ENCODE measurements at places on chromosomes 2 and 18.

DNA sequence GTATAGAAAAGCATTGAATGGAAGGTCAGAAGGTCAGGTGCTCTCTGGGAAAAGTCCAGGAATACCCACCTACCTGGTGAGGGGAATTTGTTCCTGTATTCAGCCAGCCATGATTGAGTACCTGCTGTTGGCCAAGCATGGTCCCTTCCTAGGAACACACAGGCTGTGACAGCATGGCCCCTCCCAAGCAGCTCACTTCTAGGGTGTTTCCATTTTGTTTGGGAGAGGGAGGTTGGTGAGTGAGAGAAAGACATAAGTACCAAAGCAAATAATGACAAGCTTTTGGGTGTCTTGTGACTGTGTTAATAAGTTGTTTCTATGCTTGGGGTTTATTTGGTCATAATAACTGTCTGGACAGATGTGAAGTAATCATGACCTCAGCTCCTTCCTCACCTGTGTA is 46.3 kb downstream of the CABLES1 start:
- DNase-seq, result no peak

DNA sequence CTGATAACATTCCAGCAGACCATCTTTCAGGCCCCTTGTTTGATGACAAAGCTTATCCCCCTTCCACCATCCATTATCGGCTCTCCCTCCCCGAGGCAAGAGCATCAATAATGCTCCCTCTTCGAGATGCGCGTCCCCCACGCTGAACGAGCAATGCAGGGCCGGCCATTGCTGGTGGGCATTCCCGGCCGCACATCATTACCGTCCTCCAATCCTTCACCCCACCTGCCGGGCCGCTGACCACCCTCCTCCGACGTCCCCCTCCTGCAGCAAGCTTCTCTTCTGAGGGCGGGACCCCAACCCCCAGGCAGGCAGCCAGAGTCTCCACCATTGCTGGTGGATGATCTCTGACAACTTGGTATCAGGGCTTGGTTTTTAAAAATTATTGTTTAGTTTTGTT is 208.6 kb downstream of the SMAD2 start:
- DNase-seq, result no peak

DNA sequence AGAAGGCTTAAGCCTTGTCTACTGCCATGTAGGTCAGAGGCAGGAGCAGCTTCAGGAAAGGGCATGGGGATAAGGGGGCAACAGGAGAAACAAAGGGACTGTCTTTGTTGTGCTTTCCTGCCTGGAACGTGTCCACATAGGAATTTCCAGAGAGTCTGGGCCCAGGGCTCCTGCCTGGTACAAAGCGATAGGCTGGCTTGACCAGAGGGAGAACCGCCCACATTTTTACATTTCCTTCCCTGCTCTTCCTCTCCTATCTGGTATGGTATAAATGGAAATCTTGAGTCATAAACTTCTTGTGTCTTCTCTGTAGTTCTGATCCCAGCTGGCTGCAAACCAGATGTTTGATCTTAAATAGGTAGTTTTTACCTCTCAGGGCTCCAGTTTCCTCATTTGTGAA is 414.8 kb downstream of the HRH4 start:
- no peak for DNase-seq

DNA sequence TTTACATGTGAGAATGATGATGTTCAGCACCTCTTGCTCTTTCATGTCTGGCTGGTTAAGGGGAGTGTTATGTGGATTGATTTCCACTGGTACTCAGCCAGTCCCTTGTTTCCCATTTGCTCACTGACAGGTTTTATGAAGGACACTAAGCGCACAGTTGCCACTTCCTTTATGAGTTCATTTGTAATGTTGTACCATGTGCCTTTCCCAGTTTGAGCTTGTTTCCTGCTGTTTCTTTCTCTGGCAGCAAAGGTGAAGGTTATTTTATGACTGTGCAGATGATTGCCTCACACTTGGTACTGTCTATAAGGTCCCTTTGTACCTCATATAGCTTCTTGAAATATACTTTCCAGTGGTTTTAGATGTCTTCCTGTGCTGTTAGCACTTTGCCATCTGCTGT is 1700.5 kb upstream of the TMEFF2 start:
- DNase-seq, result no peak

- DNase-seq, result no peak
These were observed 10.2 kb downstream of the RSAD2 start for GRCh38 chr2:6887751-6888192.

GRCh38 chr18:58196881-58197872 is 153.2 kb downstream of the NEDD4L start:
- no peak for DNase-seq

- no peak for DNase-seq
These were observed 69.3 kb downstream of the NRP2 start for GRCh38 chr2:205751569-205752031.

GRCh38 chr2:124316133-124316532 is 291.0 kb downstream of the CNTNAP5 start:
- DNase-seq, result no peak

DNA sequence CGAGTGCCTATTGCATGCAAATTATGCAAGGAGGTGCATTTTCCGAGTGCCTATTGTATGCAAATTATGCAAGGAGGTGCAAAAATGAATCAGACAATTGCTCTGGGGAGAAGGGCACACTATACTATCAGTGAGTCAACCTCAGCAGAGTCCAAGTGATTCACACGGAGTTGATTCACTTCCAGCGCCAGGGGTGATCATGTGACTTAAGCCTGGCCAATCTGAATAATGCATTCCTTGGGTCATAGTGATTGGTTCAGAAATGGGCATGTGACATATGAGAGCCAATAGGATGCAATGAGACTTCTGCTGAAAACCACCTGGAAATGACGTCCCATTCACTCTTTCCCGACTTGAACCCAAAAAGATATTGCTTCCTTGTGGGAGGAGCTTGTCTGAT is 152.2 kb downstream of the DAW1 start:
- DNase-seq, result no peak

GRCh38 chr2:212721026-212721451 is 182.4 kb upstream of the ERBB4 start:
- DNase-seq, result no peak

DNA sequence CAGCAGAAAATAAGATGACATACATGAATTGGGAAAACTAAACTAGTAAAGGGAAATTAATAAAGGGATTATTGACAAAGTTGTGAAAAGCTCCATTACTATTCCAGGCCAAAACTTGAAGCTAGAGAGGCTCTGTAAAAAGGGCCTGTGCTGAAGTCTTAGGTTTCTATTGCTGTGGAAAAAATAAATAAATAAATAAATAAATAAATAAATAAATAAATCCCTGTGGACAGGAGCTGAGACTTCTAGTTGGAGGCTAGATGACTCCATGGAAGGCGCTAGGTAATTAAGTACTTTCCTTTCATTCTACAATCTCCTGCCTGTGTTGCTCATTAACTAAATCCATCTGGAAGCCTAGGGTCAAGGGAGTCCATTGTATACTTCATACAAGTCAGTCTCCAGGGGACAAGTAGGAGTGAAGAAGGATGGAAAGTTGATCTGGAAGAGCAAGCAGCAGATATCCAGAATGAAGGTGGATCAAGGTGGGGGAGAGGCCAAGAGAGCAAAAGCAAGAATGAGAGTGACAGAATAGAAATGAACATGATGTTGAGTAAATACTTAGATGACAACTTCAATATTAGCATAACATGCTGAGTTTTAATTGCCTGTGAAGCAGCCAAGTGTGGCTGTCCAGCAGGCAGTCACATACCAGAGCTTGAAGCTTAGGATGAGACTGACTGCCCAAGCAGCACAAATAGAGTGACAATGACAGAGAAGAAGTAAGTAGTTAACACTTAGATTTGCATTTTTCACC is 26.2 kb upstream of the CCNT2 start:
- no peak for DNase-seq

GRCh38 chr2:24021122-24021998 is 11.5 kb downstream of the MFSD2B start:
- DNase-seq, result no peak

- DNase-seq, result no peak
These were observed 1.3 kb upstream of the FIGN start for GRCh38 chr2:163737190-163737439.

DNA sequence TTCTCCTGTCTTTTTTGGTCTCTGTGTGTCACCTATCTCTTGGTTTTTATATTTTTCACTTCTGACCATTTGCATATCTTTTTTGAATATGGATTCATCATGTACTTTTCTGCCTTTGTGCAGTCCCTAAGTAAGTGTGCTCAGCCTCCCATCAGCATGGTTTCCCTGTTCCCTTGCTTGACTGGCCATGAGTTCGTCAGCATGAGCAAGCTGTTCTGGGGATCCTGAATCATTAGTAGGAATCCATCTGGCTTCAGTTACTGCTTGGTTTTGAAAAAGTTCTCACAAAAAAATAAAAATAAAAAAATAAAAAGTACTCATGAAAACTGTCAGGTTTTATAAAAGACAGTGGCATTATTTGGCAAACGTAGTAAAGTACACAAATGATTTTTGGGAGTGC is 144.1 kb downstream of the NCOA1 start:
- no peak for DNase-seq

DNA sequence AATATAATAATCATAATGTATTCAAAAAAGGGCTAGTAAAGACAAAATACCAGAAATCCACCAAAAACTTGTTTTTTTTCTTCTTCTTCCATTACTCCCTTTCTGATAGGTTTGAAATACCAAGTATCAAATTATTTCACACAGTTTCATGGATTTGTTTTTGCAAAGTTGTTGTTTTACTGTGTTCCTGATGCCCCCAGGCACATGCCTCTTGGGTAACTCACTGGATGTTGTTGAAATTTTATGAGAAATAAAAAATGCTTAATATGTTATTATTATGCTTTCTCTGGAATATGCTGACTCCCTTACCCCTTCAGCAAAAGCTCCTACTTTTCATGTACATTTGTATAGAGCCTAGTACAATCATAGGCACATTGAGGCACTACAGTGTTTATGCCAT is 419.6 kb downstream of the NRXN1 start:
- DNase-seq, result no peak

DNA sequence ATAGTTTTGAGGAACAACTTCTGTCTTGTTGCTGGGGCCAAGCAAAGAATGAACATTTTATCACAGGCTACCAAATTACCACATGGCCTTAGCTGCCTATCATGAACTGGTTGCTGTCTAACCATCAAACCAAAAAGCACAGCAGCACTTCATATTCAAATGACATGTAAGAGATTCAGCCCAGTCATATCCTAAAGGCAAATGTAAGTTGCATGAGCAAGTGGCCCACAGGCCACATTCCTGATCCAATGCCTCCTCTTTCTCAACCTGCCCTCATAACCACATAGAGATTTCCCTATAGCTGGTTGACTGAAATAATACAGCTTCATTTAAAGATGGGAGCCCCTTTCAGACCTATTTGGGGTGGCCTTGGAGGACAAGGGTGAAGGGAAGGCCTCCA is 572.3 kb downstream of the IRS1 start:
- DNase-seq, result no peak

GRCh38 chr2:128371648-128372345 is 53.1 kb upstream of the HS6ST1 start:
- DNase-seq, result no peak

DNA sequence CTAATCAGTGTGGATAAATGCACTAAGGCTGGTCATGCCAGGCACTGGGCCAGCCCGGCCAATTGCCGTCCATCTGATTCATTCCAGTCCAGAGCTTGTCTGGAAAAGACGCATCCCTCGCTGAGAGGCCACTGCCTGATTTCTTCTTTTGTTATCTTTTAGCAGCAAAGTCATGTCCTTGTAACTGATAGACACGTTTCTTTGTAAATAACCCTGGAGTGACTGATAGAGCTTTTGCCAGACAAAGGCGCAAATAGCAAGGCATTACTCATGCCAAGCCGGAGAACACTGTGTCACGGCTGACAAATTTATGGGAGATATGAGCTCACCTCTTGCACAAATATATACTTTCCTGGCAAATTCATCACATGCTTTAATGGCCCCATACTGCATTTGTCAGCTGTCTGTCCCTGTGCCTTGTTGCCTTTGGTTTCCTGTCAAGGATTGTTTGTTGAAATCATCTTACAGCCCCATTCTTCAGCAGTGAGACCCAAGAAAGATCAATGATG is 164.4 kb downstream of the ETAA1 start:
- DNase-seq, result no peak

DNA sequence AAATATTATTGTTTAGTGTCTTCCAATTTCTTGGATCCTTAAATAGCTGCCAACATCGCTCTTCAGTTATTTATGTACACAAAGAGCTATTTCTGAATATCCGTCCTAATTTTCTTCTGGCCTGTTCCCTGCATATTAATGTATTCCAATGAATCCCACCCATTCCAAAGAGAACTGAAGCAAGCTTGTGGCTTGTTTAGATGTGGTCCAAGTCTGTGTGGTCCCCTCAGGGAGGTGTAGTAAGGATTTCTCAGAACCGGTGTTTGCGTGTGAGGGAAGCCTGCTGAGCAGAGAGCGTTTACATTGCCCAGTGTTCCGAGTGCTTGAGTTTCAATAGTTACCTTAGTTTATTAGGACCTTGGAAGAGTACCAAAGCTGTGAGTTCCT is 25.1 kb upstream of the IL1R1 start:
- no peak for DNase-seq

- no peak for DNase-seq
These were observed 64.4 kb downstream of the GREB1 start for GRCh38 chr2:11598228-11598731.

- no peak for DNase-seq
These were observed 5.3 kb downstream of the BCL2 start for GRCh38 chr18:63314062-63314790.

DNA sequence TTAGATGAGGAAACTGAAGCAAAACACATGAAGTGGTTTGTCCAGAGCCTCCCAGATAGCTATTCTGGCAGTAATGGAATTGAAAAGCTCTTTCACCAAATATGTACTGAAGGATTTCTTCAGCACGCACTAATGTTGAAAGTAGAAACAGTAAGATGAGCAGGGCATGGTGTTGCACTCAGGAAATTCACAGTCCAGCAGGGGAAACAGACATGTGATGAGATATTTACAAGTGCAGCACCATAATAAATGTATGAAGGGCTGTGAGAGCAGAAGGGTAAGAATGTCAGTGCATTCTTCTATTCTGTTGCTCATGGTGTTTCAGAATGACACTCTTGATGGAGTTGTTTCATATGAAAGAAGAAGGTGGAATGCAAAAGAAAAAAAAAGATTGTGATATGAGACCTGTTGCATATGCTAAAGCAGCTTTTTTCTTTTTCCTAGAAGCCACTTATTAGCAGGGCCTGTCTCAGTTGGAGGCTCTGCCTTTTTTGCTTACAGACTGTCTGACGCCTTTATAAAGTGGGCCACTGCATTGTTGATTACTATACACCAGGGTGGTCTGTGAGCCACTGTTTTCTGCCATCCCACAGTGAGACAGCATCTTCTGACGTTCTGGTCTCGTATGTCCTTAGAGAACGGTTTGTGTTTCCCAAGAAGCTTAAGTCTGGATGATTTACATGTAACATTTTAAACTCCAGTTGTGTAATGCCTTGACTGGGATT is 516.9 kb downstream of the ARHGAP15 start:
- no peak for DNase-seq

- no peak for DNase-seq
These were observed 602.7 kb upstream of the ZNF804A start for GRCh38 chr2:183995632-183996031.

GRCh38 chr2:108228006-108228405 is 11.8 kb upstream of the SULT1C3 start:
- DNase-seq, result no peak

All from substantia nigra (tissue), 51 donors.